ENCODE measurements at places on chromosomes 1 and 21.

DNA sequence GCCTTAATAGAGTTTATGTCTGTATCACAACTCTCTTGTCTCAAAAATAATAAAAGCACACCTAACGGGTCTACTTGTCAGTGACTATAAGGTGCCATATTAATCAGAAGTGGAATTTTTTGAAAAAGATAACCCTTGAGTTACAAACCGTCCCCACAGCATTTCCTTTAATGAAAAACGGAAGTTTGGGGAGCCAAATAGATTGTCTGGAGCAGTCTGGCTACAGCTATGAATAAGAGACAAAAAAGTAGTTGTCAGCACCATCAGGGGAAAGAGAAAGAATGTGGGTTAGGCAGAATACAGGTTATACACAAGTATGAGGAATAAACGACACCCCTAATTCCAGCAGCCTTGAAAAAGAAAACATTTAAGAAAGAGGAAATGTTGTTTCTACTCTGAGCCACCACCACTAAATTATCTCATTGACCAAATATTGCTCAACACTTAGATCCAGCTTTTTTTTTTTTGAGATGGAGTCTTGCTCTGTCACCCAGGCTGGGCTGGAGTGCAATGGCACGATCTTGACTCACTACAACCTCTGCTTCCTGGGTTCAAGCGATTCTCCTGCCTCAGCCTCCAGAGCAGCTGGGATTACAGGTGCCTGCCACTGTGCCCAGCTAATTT lies 29.4 kb upstream of the USP24 start:
- no peak for DNase-seq

GRCh38 chr1:145985502-145986439 lies 10.6 kb downstream of the TXNIP start:
- DNase-seq: no peak

GRCh38 chr21:28588997-28589396 lies 403.7 kb downstream of the LTN1 start:
- no peak for DNase-seq

DNA sequence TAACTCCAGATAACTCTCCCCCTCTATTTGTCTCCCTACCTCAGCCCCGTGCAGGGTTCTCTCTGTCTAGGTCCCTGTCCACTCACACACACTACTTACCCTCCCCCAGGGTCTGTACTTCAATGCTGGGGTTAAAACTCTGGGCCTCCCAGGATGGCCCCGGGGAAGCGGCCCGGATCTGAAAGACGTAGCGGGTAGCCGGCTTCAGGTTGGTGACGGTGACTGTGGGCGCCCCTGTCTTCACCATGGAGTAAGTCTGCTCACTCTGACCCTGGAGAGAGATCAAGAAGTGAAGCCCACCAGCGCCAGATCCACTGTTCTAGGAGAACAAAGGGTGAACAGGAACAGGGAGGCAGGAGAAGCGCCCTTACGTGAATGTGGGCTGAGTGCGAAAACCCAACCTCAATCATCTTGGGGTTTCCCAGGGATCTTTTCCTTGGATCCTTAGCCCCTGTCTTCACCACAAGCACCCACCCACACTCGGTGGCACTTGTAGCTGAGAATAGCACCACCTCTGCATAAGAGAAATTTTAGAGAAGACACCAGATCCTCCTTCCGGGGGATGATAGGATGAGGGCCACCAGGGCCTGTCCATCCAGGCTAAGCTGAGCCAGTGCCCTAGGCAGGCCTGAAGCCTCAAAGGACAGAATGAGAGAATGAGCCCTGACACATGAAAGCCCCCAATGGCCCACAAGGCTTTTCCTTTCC lies 33.5 kb downstream of the EPHA10 start:
- DNase-seq: no peak

GRCh38 chr1:180143359-180143758 lies 11.3 kb upstream of the QSOX1 start:
- no peak for DNase-seq

DNA sequence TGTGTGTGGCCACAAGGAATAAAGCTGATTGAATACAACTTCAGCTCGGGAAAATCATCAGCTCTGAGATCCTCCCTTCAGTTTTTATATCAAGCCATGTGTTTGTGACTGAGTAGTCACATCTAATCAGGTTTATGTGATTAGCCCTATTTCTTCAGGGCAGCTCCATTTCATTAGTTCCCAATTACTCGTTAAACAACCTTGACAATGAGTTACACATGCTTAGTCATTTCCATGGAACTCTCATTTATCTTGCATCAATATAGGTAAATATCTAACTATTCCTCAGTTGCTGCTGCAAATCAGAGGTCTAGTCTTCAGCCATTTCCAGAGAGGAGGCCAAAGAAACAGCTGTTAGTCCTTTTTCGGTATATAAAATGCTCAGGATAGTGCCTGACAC lies 16.3 kb downstream of the CRB1 start:
- DNase-seq: no peak

GRCh38 chr1:116842654-116843053 lies 67.1 kb upstream of the PTGFRN start:
- DNase-seq: no peak

GRCh38 chr1:52825868-52826267 lies 16.7 kb upstream of the ZYG11A start:
- no peak for DNase-seq

DNA sequence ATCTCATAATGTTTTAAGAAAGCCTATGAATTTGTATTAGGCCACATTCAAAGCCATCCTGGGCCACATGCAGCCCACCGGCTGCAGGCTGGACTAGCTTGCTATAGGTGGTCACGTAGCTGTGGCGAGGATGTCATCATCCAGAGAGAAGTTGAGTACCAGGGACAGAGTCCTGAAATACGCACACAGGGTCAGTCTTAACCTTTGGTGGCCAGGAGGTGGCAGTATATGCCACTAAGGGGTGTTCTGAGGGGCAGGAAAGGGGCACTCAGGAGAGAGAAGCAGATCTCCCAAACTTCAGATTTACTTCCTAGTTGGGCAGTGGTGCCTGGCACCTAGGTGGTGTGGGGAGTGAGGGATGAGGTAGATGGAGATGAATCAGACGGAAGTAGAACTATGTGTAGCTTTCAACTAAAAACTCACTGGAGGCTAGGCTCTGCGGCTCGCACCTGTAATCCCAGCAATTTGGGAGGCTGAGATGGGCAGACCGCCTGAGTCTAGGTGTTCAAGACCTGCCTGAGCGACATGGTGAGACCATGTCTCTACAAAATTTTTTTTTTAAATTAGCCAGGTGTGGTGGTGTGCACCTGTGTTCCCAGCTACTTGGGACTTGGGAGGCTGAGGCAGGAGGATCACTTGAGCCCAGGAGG lies 16.3 kb upstream of the CDK18 start:
- DNase-seq: no peak

GRCh38 chr1:181310560-181310959 lies 172.8 kb upstream of the CACNA1E start:
- DNase-seq: no peak

DNA sequence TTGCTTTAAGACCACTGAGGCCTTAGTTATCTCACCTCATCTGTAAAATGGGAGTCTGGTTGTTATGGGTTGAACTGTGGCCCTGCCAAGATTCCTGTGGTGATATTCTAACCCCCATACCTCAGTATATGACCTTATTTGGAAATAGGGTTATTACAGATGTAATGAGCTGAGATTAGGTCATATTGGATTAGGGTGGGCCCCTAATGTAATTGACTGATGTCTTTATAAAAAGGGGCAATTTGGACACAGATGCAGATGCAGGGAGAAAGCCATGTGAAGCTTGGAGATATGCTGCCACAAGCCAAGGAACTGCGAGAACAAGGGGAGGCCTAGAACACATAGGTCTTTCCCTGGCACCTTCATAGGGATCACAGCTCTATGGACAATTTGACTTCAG lies 3.9 kb downstream of the C1orf87 start:
- no peak for DNase-seq

DNA sequence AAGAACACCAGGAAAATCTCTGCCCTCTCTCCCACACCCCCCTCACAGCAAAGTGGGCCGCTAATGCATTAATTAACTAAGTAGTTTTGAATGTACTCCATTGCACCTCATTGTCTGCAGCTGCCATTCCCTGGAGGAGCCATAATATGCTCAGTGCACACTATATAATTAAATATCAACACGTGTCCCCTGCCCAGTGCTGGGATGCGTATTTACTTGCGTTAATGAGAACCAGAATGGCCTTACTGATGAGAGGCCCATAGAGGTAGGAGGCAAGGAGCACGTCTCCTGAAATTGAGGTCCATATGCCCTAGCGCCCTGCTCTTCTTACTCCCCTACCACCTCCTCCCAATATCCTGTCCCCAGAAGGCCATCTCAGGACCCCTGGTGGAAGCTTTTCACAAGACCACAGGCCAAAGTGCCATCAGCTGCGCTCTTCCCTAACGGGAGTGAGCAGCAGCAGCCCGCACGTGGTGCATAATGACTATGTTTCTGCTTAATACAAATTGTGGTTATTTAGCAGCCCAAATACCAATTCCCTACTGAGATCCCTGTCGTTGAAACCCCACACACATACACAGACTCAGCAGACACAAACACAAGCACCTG lies 76.8 kb downstream of the PLXNA2 start:
- no peak for DNase-seq

DNA sequence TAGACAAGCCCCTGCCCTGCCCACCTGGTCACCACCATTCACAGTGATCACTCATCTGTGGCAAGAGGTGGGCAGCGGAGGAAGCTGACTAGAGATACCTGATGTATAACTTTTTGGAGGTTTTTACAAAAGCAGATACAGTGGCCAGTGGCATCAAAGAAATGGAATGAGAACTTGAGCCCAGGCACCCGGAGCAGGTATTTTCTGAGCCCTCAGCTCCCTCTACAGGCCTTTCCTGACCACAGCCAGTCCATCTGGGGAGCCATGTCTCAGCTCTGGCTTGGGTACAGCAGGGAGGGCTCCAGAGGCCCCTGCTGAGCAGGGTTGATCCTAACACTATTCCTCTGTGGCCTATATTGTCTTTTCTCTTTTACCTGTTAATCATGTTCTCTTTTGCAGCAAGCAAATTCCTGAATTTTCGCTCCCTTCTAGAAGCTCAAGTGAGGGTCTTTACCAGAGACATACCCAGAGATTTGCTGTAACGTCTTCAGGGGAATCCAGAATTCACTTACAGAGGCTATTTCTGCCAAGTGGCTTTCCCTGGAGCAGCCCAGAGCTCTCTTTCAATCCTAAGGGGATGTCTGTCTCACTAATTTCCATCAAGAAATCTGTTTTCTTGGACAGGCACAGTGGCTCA lies 27.3 kb downstream of the GPR157 start:
- no peak for DNase-seq

DNA sequence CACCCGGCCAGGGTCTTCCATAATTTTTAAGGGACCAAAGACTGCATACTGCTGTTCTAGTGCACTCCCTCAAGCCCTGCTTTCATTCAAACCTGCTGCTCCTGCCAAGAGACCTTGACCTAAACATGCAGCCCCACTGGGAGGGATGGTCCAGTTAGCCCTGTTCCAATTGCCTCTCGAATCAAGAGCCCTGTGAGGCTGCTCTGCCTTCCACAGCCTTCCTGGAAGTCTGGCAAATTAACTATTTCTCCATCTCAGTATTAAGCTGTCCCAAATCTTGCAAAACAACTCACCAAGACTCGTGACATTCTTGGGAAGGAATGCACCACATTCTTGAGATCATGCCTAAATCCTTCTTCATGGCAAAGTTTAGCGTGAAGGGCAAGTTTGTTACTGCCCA lies 231.3 kb downstream of the C1orf94 start:
- no peak for DNase-seq

GRCh38 chr1:245585252-245585959 lies 430.6 kb downstream of the KIF26B start:
- DNase-seq: no peak

DNA sequence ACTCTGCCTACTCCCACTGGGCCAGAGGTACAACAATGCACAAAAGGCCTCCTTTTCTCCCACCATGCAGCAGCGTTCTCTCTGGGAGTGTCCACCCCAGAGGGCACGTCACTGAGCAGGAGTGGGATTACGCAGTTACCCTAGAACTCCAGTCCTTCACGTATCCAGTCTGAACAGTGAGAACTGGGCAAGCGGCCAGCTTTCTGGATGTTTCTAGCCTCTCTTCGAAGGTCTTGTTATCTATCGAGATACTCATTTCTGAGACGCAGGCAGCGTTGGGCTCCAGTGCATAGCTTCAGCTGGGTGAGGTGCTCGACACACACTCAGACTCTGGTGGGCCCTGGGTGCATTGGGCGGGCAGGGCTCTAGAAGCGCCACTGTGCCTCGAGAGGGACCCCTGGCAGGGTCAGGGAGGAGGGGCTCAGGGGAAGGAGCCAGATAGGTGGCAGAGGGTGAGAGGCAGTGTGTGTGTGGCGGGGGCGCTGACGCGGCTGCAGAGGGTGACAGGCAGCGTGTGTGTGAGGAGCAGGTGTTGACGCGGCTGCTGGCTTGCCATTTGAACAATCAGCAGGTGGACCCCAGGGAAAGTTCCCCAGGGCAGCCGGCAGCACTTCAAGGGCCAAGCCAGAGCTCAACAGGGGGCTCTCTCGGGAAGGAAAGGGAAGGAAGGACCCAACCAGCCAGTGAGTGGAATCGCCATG lies 27.9 kb downstream of the PRDM15 start:
- no peak for DNase-seq

DNA sequence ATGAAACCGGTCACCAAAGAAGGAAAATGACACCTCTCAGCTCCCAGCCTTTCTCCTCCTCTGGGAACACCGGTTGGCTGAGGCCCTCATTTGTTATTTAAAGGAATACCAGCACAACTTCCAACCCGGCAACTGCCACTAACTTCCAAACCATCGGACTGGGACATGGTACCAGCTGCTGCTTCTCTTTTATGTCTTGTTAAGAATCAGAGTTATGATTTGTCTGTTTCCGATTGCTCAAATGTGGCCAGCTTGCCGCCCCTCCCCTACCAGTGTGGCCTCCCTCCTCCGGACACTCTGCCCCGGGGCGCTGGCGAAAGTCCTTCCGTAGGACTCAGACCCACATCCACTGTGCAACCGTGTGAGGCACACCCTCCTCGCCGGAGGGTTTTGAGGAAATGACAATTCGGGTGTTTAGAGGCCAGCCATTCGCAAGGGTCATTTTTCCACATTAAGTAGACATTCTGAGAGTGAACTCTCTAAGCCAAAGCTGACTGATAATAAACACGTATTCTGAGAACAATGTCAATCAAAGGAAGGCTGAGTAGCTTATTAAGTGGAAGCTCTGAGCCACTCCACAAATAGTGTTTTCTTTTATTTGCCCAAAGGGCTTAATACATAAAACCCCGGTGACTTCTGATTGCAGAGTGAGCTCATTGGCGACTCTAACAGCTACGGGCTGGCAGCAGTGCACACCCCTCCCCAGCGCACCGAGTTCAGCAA lies 5.5 kb downstream of the RIPK4 start:
- DNase-seq: no peak

DNA sequence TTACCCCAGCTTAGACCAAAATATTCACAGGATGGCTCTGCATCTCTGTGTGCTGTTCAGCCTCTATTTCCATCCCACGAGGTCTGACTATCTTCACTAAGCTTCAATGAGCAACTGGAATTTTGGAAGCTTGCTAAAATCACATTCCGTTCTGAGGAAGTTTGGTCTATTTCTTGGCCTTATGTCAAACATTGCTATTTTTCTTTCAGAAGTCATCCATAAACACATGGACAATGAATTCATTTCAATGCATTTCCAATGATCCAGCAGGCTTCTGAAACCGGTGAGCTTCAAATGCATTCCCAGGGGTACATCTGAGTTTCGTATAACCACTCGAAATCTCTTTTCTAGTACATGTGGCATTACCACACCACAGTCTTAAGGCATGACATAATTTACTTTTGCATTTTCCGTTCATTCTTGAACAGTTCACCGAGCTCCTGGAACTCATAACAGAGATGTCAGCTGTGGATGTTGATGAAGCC lies 294.1 kb upstream of the KAZN start:
- no peak for DNase-seq
